PC-9 (cell line): ENCODE measurements at places on chromosomes 12 and 14. TPM values are rescaled to one million over a fixed set of nuclear protein-coding genes. Genes with fewer than 3 reads are reported as not detected.

Gene HPD
- total RNA-seq = 0.35 and 0.92 TPM in 2 replicates

DNA sequence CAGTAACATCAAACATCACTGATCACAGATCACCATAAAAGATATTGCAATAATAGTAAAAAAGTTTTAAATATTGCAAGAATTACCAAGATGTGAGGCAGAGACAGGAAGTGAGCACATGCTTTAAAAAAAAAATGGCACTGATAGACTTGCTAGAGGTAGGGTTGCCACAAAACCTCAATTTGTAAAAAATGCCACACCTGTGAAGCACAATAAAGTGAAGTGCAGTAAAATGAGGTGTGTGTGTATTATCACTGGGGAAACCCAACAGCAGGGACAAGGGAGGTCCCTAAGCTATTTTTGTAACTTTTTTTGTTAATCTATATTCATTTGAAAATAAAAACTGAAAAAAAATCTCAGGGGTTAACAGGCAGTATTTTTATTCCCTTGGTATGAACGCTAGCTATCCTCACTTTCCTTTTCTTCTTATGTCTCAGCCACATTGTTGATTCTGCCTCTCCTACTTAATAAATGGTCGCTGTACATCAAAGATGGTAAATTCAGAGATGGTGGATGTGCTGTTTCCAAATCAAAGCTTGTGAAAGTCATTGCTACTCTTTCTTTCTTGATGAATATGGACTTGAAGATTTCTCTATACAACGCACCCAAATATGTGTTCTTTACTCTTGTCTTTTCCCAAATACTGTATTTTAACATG, 14.0 kb upstream of the KLRD1 start:
- no peak for DNase-seq

- DNase-seq = no peak
Observed at GRCh38 chr12:14238221-14238792, 127.2 kb upstream of the ATF7IP start.

Gene MDM1
- 9.5 and 14.0 TPM in 2 replicates for total RNA-seq

DNA sequence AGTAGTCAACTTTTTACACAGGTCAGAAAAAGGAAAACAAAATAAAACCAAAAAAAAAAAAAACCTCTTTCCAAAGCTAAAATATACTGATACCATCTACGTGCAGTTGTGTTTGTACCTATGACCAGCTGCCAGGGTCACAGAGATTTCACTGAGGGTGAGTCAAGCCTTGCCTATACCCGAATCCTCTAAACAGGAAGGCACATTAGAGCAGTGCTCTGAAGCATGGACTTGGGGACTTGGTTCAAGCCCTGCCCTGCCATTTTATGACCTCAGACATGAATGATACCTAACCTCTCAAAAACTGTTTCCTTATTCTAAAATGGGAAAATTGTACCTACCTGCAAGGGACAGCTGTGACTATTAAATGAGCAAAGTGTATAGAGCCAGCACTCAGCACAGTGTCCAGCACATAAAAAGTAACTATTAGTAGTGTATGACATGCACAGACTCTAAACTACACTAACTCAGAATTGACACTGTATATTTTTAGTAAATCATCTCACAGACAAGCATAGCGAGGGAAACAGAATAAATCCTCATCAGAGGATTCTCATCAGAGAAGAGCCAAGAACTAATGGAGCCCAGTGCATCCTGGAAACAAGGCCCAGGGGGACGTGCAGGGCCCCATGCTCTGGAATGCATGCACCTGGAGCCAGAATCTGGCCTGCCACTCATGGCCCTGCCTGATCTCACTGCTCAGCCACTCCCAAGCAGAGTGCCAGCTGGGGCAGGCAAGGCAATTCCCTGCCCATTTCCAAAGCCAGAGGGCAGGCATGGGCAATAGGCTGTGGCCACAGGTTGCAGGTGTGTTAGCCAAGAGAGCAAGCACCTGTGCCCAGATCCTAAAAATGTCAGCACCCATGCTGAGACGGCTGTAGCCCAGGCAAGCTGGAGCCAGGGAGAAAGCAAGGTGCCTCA, 57.0 kb downstream of the NT5DC3 start:
- no peak for DNase-seq

DNA sequence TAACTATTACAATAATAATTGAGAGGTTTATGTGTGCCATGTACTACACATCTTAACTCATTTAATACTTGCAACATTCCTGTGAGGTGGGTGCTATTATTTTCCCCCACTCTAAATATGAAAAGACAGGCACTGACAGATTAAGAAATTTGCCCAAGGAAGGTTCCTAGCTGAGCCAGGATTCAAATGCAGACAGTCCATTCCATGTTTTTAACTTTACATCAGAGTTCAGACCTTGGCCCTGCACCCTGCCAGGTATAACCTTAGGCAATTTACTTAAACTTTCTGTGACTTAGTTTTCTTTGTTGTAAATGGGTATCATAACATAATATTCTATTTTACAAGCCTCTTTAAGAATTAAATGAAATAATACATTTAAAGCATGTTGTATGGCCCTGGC, 26.6 kb downstream of the RDH12 start:
- DNase-seq = no peak

DNA sequence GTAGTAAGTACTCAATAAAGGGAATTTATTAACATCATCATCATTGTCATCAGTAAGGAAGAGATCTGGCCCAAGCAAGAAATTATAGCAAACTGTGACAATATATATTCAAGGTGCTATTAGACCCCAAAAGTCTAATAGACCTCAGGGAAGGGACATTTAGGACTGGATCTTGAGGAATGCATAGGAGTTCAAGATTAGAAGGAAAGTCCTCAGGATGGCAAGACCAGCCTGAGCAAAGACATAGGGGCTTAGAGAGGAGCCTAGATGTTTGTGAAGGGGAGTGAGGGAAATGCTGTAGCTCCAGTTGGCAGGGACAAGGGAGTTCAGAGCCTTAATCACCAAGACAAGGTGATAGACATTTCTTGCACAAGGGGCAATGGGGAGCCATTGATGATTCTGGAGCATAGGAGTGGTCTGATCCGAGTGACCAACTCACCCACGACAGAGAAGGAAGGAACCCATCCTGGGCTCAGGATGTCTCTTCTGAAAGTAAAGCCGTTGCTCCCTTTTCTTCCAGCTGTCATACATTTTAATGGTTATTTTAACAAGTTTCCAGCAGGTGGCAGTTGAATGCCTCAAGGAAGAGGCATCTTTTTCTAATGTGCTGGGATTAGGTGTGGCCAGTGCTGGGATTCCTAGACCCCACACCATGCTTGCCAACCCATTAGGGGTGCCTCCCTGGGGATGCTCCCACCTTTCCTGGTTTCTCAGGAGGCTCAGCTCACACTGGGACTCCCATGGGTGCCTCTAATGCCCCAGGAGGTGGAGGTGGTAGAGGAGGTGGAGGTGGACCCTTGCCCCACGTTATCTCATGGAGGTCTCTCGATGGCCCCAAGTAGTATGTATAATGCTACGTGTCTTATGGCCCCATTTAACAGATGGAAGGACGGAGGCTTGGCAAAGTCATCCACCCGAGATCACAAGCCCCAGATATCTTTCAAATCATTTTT, 37.8 kb downstream of the PHETA1 start:
- no peak for DNase-seq

DNA sequence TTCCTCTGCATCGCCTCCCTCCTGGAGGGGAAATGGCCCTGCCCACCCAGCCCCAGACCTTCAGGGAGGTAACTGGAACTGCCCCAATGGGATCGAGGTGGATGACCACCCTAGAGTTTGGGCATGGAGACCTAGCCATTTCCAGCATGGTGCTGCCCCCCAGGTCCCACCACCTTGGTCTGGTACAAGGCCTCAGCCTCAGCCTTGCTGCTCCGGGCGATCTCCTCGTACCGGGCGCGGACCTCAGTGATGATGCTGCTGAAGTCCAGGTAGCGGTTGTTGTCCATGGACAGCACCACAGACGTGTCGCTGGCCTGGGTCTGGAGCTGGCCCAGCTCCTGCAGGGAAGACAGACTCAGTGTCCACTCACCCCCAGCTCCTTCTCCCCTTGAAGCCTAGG, 4.4 kb downstream of the KRT78 start:
- DNase-seq = no peak

Gene GAS2L3
- total RNA-seq = 28.6 and 31.9 TPM in 2 replicates

Gene GPR132
- 0.98 TPM in 1 of 2 replicates, not detected in the other for total RNA-seq

- DNase-seq = no peak
Observed at GRCh38 chr12:114013575-114014345, 47.6 kb upstream of the RBM19 start.

Gene DPPA3
- not detected in 2 replicates for total RNA-seq

Gene NDUFA12
- 86.4 and 108 TPM in 2 replicates for total RNA-seq

DNA sequence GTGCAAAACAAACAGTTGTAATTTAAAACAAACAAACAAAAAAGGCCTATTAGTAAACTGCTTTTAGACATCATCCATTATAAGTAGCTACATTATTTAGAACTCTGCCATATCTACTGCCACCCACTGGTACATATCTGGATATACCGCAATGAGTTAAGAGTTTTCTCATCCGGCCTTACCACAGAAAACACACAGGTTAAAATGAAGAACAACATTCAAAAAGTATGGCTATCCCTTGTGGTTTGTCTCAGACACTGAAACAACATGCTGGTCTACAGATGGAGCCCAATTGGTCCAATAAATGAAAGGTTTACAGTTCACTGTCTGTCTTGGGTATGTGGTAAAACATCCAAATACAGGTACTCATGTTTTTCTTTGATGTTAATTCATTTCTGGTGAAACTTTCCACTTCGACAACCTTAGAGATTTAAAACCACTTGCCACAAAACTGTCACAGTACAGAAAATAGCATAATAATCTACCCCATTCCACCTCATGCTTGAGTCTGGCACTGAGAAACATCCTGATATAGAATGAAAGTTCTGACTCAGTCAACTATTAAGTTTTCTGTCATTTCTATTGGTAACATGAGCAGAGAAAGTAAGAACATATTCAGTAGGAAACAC, 354.3 kb downstream of the CEP128 start:
- DNase-seq = no peak

Gene NINJ2
- 18.5 and 19.3 TPM in 2 replicates for total RNA-seq

DNA sequence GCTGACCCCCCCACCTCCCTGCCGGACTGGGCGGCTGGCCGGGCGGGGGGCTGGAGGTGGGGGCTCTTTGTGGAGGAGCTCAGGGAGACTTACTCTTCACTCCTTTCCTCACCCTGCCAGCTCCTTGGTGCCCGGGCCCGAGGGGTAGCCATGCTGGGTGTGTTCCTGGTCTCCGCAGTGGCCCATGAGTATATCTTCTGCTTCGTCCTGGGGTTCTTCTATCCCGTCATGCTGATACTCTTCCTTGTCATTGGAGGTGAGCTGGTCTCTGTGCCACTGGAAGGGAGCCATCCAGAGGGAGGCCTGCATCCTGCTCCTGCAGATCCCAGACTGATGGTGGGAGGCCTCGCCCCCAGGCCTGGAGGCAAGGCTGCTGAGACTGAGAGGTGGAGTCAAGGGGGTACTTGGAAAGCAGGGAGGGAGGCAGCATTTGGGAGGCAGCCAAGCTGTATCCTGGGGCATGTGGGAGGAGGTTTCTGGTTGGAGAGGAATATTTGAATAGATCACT, 19.7 kb downstream of the SOAT2 start:
- DNase-seq = no peak

Gene KCNMB4
- total RNA-seq = 6.3 and 6.7 TPM in 2 replicates

Gene ENDOU
- total RNA-seq = 0.25 and 0.39 TPM in 2 replicates

DNA sequence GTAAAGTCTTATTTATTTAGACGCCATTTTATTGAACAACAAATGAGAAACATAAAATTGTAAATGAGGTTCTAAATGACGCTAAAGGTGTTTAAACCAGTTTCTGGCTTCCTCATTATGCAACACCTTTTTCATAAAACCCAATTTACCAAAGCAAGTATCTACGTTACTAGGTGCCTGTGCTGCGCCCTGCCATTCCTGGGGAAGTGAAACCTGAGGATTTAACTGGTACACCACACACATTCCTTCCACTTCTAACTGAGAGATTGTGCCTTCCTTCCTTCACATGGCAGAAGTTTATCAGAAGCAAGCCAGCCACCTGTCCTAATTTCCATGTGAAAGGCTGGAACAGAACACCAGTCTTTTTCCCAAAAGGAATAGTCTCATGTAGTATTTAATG, 40.3 kb upstream of the GCH1 start:
- no peak for DNase-seq

Gene PLCZ1
- not detected in 2 replicates for total RNA-seq

DNA sequence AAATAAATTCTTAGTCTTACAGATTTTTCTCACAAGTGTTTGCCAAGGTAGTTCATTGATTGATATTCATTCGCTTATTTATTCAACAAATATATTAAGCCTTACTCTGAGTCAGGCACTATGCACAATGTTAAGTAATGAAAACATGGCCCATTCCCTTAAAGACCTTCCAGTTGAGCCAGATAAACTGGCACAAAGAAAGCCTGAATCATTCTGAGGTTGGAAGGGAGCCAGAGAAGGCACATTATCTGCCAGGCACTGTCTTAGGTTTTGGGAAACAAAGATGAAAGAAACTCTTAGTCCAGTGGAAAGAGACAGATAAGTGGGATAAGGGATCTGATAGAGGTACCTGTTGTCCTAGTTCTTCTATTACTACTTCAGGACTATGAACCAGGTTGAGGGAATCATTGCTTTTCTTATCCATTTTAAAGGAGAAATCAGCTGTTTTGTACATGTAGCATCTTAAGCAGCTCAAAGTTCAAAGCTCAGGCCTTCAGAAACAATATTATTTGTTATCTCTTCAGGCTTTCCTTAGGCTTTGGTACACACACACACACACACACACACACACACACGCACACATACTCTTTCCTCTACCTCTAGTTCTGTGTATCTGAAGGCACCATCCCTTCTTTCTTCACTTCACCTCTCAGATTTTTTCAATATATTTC, 27.0 kb downstream of the PDE6H start:
- no peak for DNase-seq

Gene MORN3
- total RNA-seq = 1.8 and 2.9 TPM in 2 replicates

DNA sequence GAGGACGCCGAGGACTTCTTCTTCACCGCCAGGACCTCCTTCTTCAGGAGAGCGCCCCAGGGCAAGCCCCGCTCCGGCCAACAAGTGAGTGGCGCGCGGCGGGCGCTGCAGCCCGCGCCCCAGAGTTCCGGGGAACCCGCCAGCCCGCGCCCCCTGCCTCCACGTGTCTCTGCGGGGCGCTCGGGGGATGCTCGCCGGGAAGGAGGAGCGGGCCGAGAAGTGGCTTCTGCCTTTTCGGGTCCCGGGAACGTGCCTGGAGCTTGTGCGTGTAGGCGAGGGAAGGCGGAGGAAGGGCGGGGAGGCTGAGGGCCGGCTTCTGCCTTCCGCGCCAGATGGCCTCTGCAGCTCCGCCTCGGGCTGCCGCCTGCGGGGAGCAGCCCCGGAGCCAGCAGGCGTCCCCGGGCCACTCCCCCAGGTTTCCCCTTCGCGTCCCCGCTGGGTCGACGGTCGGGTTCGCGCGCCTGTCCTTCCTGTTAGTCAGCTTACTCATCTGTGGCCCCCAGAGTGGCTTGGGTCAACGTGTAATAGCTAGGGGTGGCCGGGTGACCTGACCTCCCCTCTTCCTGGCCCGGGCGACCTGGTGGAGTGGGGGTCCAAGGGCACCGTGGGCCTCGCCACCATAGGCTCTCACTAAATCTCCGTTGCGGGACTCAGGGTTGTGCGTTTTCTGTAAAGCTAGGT, 505 bp downstream of the RASSF3 start:
- DNase-seq = peak; percentile 66

Gene PRB2
- total RNA-seq = not detected in 2 replicates

Gene TAS2R30
- total RNA-seq = 2.9 and 3.1 TPM in 2 replicates

Gene SAMD15
- 4.8 and 7.8 TPM in 2 replicates for total RNA-seq
